Activated naive CD4-positive, alpha-beta T cell treated with anti-CD3 and anti-CD28 coated beads, Interleukin-2, amount 50 U/mL, for 16 hours (primary cell): ENCODE measurements at places on chromosomes 1 and 21.

- DNase-seq = no peak
Measured at GRCh38 chr1:157360023-157360390, 192.3 kb downstream of the FCRL5 start.

GRCh38 chr1:7471836-7472235, 299.3 kb upstream of the VAMP3 start:
- DNase-seq = no peak

GRCh38 chr1:168365719-168366479, 85.2 kb downstream of the TBX19 start:
- no peak for DNase-seq

- DNase-seq = no peak
Measured at GRCh38 chr1:169100208-169100607, 6.3 kb upstream of the ATP1B1 start.

DNA sequence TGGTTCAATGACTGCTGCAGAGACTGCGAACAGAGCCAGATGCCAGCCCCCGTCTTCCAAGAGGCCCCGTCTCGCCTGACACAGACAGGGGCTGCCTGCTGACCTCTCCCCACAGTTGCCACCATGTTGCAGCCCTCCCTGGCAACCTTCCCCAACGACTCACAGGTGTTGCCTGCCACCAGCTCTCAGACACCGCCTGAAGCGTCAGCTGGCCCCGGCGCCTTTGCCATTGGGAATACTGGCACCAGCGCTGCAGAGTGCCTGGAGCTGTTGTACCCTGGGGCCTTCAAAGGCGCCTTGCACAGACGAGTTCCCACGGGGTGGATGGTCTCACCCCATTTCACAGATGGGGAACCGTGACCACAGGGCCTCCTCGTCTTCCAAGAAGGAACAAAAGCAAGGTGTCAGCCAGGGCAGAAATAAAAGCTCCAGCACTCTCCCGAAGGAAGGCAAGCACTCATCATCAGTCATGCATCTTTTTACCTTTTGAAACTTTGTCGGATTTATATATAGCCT, 167.0 kb downstream of the ADSS2 start:
- DNase-seq = no peak

DNA sequence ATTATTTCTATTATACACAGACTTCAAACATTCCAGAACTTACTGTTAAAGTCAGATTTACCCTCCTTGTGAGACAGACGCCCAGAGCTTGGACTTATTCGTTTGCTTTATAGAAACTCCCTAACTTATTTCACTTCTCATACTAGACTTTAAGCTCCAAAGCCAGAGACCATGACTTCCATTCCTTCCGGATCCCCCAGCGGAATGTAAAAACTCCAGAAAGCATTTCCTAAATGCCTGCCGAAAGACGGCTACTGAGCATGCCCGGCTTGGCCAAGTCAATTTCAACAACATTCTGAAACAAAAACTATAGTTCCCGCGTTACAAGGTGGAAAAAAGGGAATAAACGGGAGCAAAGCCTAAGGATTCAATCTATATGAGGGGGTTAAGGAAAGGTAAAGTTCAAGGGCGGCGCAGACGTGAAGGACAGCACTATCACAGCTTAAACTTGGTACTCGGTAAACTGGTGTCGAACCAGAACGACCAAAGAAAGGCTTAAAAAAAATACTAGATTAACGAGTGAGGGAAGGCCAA, 1.1 kb downstream of the USP48 start:
- DNase-seq = no peak

DNA sequence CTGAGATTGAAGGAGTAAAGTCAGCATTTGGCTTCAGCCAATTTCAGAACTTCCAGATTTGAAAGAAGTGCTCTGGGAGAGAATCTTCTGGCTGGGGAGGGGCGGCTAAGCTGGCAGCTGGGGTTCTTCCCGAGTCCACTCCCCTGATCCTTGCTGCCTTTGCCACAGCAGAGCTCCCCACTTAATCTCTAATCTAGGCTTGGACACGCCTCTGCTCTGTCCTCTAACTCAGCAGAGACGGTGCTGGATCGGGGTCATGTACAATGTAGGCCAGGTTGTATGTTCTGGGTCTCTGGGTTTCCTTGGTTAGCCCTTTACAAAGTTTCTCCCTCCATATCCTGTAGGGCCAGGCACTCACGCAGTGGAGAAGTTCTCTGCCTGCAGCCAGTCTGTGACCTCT, 10.1 kb upstream of the GSTM3 start:
- no peak for DNase-seq

- no peak for DNase-seq
Measured at GRCh38 chr1:6508816-6509189, 17.3 kb upstream of the PLEKHG5 start.

GRCh38 chr21:16037421-16037955, 307.7 kb downstream of the USP25 start:
- DNase-seq = no peak

GRCh38 chr21:35559128-35559828, 501.0 kb downstream of the SETD4 start:
- no peak for DNase-seq

- DNase-seq = no peak
Measured at GRCh38 chr1:22529901-22530621, 33.2 kb upstream of the EPHA8 start.

GRCh38 chr1:24903011-24903461, 27.0 kb downstream of the RUNX3 start:
- DNase-seq = peak; percentile 1

- no peak for DNase-seq
Measured at GRCh38 chr1:168396508-168396907, 115.8 kb downstream of the TBX19 start.

DNA sequence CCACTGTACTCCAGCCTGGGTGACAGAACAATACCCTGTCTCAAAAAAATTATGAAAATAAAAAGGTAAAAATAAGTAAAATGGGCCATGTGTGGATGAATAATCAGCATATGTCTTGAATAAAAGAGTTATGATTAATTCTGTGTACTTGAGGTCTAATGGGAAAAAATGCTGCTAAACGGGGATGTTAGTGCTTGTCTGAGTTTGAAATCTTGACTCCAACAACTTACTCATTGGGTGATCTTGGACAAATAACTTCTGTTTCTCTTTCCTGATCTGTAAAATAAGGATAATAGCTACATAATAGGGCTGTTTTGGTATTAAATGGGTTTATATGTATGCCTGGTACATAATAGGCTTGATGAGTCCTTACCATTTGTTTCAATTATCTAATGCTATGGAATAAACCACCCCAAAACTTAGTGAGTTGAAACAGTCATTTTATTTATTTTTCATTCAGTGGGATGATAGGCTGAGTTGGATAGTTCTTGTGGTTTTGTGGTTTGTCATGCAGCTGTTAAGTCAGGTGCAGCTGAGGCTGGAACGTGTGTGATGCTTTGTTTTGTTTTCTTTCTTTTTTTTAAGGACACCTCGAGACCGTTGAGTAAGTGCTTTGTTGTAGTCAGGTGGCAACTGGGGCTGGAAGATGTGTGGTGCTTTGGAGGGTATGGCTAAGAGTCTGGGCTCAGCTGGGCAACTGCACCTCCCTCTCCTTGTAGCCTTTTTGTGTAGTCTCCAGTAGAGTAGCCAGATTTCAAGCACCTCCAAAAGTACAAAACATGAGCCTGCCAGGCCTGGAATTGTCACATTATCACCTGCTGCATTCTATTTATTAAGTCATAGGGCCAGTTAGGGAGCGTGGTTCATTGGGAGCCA, 4.9 kb downstream of the MDM4 start:
- DNase-seq = peak; percentile 47

- DNase-seq = no peak
Measured at GRCh38 chr1:205371871-205372660, 15.3 kb upstream of the KLHDC8A start.

DNA sequence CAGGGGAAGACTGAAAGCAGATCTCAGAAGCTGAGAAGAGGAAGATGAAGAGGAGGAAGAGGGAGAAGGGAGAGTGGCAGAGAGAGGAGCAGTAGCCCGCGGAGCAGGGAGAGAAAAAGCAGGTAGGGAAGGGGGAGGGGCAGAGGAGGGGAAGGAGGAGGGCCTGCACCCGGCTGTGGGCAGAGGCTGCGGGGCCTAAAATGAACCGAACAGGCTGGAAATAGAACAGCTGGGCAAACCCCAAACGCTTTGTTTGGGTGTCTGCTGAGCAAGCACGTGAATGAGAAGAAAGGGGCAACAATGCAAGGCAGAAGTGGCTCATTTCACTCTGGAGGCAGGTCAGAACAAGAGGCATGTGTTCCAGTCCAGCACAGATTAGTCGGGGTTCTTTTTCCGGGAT, 33.5 kb downstream of the KCNC4 start:
- peak; percentile 29 for DNase-seq

DNA sequence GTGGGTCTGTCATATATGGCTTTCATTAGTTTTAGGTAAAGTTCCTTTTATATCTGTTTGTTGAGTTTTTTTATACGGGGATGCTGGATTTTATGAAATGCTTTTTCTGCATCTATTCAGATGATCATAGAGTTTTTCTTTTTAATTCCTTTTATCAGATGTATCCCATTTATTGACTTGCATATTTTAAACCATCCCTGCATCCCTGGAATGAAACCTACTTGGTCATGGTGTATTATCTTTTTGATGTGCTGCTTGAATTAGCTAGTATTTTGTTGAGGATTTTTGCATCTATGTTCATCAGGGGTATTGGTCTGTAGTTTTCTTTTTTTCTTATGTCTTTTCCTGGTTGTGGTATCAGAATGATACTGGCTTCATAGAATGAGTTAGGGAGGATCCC, 118.0 kb downstream of the NME7 start:
- no peak for DNase-seq

GRCh38 chr1:243543501-243543900, 287.7 kb downstream of the SDCCAG8 start:
- DNase-seq = no peak

DNA sequence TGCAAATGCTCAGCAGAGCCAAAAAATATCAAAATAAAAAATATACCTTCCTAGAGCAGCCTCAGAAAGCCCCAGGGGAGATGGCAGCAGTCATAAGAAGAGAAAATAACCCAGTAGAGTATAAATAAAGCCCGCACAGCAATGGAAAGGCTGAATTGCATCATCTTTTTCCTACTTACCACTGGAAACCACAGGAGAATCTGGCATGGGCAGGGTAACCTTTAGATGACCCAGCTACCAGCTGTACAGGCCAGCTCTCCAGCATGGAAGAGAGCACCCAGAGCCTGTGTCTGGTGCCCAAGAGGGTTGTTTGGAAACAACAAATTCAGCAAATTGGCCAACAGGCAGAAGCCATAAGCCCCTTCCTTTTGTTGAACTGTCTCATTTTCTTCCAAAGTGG, 253.1 kb downstream of the OMA1 start:
- DNase-seq = no peak

- DNase-seq = no peak
Measured at GRCh38 chr1:93237021-93237420, 56.5 kb downstream of the CCDC18 start.

GRCh38 chr1:235408503-235408960, 41.3 kb downstream of the TBCE start:
- no peak for DNase-seq

- DNase-seq = peak; percentile 47
Measured at GRCh38 chr1:63773815-63774616, at the start of gene ROR1. Gene ROR1 (plus strand): TSS chr1:63774017.

GRCh38 chr1:187942986-187943385, 1114.2 kb downstream of the PLA2G4A start:
- no peak for DNase-seq

DNA sequence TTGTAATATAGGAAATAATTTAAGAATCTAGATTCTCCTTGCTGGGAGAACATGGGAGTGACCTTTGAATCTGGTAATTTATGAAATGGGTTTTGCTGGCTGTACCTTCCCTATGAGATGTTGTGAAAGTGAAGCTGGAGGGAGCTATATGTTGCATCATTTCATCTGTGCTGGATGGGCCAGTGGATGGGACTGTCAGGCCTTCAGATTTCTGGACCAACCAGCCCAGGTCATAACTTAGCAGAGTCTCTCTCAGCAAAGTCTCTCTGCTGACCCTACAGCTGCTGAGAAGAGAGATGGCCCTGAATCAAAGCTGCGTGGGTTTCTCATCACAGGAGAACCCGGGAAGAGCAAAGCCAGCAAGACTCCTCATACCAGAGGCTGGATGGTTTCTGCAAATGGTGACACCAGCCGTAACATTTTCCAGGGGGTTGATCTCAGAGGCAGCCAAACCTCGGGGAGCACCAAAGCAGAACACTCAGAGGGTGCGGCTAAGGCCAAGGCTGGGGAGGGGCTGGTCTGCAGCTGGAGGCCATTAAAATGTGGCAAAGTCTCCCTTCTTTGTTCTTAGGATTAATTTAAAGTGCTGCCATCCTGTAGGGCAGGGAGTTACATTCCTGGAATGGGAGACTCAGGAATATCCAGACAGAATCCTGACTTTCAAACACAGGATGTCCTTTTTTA, 18.2 kb upstream of the PTGFRN start:
- no peak for DNase-seq

DNA sequence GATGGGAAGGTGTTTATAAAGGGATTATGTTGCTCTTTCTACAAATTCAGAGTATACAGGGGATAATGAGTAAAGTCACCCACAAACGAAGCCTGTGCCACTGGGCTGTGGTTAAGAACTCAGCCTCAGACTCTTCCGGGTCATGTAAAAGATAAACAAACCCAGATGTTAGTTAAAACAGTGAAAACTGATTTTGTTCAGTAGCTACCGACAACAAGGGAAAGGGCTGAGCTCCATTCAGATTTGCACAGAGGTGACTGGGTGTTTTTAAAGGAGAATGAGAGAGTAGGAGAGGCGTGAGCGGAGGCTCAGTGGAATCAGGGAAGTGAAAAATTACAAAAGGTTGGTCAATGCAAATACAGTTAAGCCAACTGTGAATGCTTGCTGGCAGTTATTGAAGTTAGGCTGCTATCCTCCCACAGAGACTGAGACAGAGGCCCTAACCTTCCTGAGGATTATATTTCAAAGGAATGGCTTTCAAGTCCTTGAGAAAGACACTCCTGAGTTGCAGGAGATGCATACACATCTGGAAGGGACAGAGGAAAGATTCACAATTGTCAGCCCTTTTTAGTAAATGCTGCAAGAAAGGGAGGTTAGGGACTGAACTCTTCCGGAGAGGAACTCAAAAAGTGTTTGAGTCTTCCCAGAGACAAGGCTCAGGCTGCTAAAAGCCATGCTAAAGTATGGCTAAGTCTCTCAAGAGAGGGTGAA, 29.9 kb upstream of the SAMD13 start:
- DNase-seq = no peak

DNA sequence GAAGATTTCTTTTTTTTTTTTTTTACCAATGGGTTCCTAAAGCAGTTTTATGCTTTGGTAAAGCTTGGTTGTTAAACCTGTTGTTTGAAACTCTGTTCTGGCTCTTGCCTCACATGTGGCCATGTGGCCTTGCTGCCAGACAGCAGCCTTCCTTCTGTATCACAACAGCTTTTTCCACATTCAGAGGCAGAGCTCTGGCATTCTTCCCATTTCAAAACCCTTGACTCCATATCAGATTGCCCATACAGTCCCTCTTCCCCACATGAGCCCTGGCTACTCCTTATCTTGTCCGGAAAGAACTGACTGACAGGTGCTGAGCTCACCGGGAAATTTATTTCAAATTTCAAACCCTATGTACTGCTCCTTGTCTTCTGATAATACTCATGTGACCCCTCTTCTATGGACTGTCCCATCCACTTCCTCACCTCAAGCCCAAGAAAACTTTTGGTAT, 38.5 kb upstream of the LAX1 start:
- DNase-seq = no peak

- no peak for DNase-seq
Measured at GRCh38 chr1:198849093-198849492, 210.3 kb downstream of the PTPRC start.
